ENCODE measurements at places on chromosomes 12 and 14.

- DNase-seq: no peak
Measured at GRCh38 chr12:64278421-64278820, 56.3 kb upstream of the KICS2 start.

GRCh38 chr12:106581543-106582248 is 1.1 kb upstream of the RFX4 start:
- DNase-seq: no peak

- DNase-seq: no peak
Measured at GRCh38 chr12:115204957-115205754, 521.2 kb upstream of the TBX3 start.

GRCh38 chr14:81519200-81520011 is 14.2 kb downstream of the SEL1L start:
- DNase-seq: no peak

- DNase-seq: no peak
Measured at GRCh38 chr14:104429291-104429861, 150.2 kb upstream of the C14orf180 start.

DNA sequence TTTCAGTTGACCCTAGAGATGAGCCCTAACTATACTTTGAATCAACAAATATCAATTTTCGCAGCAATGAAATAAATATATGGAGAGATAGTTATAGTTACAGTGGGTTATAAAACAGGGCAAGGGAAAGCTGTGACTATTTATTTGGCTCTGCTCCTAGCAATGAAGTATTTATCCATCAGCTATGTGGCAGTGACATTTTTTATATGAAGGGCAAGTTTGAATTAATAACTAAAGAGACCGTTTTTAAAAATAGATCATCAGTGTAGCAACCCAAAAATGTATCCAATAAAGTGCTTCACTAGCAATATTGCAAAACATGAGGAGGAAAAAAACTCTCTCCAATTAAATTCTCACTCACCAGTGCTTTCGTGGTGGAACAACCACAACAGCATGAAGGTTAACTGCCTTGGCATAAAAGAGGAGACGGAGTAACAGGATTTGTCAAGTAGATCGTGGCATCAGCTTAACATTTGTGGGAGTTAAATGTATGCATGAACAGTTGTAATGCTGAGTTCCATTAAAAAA is 58.1 kb upstream of the NUDT4 start:
- no peak for DNase-seq

- no peak for DNase-seq
Measured at GRCh38 chr14:91326514-91327249, 82.2 kb upstream of the GPR68 start.

DNA sequence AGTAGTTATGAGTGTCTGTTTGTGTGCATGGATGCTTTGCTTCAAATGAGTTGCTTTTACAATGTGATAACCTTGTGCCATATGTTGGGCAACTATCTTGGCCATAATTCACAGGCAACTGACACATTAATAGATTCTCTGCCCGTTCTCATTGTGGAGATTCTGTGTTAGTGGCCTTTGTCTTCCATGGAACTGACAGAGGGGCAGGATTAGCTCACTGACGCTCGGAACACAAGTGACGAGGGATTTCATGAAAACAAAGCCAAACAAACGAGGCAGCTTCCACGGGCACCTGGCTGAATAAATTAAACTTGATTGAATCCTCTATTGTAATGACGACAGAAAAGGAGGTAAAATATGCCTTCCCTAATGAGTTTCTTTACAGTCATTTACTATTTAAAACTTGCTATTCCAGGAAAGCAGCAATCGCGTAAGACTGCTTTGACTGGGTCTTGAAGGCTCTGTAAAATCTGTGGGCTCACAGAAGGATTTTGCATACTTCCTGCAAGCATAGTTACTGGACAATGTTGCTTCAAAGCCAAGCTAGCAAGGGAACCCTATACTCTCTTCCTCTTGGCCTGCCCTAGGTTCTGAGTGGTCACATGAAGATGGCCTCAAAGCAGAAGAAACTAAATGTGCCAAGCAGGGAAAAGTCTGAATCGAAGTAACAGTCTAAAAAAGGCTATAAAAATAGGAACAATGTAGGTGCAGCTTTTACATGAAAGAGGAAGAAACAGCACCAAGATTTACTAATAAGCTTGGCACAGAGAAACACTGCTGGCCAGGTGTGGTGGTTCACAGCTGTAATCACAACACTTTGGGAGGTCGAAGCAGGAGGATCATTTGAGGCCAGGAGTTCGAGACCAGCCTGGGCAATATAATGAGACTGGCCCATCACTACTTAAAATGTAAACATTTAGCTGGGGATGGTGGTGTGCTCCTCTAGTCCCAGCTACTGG is 28.1 kb upstream of the SINHCAF start:
- DNase-seq: no peak

- no peak for DNase-seq
Measured at GRCh38 chr12:4117386-4118016, 156.1 kb upstream of the CCND2 start.

DNA sequence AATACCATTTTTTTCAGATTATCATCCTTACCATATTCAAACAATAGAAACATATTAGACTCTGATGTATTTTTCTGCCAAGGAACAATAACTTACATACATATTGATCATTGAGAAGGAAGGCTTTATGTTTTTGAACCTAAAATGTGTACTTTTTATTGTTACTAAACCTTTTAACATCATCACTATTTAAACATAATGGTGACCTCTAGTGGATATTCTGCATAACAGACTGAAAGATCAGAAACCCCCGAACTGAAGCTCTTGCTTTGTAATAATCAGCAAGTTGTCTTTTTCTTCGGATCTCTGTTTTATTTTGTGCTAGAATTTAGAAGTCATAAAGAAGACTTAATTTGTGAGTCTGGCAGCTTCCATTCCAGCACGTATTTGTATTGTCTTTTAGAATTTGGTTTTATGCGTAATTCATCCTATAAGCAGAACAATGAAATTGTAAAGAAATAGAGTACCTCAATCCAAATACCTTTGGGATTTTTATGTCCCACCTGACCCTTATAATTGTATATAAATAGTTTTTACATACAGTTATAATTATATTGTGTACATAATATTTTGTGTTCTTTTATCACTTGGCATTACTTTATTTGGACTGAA is 125.9 kb upstream of the ATF1 start:
- no peak for DNase-seq

- no peak for DNase-seq
Measured at GRCh38 chr12:124994437-124994975, 1.1 kb downstream of the BRI3BP start.

GRCh38 chr12:54601841-54602240 is 13.4 kb upstream of the PPP1R1A start:
- no peak for DNase-seq

DNA sequence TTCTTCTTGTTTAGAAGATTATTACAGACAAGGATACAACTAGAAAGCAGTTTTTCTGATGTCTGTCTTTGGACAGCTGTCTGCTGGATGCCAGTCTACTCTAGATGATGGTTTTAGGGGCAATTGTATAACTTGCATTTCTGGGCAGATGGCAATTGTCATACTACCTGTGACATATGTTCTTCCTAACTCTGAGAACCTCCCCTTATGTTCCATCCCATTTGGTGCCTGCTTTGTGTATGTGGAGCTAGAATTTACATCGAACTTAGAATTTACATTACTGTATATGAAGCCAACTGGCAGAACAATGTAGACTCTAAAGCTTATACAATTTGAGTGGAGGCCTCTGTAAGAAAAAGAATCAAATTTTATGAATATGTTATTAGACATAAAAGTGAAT is 430.2 kb upstream of the SEL1L start:
- no peak for DNase-seq

DNA sequence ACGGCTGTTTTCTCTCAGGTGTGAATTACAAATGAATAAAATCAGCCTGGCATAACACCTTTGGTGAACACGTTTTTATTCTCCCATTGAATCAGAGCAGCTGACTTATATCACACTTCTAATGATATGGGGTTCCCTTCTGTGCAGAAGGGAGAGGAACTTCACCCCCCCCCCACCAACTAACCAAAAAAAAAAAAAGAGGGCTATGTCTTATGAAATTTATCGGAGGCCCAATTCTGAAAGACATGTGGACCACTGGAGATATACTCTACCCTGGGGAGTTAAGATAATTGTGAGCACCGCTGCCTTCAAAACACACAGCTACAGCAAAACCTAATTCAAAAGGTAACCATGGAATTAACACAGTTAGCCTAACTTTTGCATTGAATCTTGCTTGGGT is 4.6 kb downstream of the BCL11B start:
- no peak for DNase-seq

- DNase-seq: no peak
Measured at GRCh38 chr14:31219169-31219568, 11.6 kb upstream of the HECTD1 start.

GRCh38 chr14:89907655-89908054 is 46.9 kb downstream of the EFCAB11 start:
- no peak for DNase-seq

GRCh38 chr12:113399490-113399889 is 4.2 kb downstream of the SDS start:
- DNase-seq: no peak

DNA sequence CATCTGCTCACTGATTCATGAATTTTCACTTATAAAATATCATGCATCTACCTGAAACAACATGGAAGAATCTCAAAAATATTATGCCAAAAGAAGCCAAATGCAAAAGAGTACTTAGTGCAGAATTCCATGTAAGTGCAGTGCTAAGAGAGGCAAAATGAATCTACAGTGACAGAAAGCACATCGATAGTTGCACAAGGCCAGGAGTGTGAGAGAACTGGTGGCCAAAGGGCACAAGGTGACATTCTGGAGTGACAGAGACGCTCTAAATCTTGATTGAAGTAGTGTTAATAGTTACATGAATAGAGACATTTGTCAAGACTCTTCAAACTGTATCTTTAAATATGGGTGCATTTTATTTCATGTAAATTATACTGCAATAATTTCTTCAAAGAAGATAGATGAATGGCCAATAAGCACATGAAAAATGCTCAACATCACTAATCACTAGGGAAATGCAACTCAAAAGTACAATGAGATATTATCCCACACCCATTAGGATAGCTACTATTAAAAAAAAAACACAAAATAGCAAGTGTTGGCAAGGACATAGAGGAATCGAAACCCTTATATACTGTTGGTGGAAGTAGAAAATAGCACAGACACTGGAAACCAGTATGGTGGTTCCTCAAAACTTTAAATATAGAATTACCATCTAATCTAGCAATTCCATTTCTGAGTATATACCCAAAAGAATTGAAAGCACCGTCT is 71.7 kb upstream of the KICS2 start:
- DNase-seq: no peak

DNA sequence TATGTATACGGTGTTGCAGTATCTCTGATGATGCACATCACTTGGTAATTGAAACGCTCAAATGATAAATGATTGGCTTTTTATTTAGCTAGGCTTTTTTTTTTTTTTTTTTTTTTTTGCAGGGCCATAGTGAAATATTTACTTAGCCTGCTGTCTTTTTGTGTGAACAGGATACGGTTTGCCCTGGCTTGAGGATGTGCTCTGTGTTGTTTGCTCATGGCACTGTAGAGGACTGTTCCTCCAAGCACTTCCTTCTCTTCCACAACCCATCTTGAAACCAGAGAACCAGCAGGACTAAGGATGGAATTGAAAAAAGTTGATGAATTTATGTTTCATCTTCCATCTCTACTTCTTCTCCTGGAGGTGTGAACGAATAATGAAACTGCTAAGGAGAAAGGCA is 15.5 kb upstream of the SSPN start:
- no peak for DNase-seq
